Activated effector memory CD4-positive, alpha-beta T cell treated with anti-CD3 and anti-CD28 coated beads, Interleukin-2, amount 50 U/mL, for 16 hours (primary cell): ENCODE measurements at places on chromosomes 2 and 18.
A peak's percentile ranks its signal among the peaks of the same experiment; 100 is the strongest.

GRCh38 chr2:20213651-20214565 is 11.0 kb downstream of the SDC1 start:
- no peak for DNase-seq

GRCh38 chr18:44474591-44474990 is 206.1 kb upstream of the SETBP1 start:
- DNase-seq = no peak

DNA sequence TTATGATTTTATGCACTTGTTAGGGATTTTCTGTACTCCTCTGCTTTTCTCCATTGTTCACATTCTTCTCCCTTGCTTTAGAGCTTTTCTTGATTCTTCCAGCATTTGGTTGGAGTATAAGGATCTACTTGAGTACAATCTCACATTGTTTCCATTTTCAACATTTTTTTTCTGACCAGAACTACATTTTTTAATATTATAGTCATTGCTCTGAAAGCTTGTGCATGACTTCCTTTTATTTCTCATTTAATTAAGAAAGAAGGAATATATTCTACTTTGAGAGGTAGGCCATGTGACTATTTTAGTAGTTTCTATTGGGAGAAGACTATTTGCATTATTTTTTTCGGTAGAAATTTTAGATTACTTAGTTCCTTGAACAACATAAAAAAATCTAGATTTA is 200.4 kb downstream of the TMEM247 start:
- DNase-seq = no peak

GRCh38 chr2:142874293-142874814 is 3.1 kb upstream of the KYNU start:
- no peak for DNase-seq

DNA sequence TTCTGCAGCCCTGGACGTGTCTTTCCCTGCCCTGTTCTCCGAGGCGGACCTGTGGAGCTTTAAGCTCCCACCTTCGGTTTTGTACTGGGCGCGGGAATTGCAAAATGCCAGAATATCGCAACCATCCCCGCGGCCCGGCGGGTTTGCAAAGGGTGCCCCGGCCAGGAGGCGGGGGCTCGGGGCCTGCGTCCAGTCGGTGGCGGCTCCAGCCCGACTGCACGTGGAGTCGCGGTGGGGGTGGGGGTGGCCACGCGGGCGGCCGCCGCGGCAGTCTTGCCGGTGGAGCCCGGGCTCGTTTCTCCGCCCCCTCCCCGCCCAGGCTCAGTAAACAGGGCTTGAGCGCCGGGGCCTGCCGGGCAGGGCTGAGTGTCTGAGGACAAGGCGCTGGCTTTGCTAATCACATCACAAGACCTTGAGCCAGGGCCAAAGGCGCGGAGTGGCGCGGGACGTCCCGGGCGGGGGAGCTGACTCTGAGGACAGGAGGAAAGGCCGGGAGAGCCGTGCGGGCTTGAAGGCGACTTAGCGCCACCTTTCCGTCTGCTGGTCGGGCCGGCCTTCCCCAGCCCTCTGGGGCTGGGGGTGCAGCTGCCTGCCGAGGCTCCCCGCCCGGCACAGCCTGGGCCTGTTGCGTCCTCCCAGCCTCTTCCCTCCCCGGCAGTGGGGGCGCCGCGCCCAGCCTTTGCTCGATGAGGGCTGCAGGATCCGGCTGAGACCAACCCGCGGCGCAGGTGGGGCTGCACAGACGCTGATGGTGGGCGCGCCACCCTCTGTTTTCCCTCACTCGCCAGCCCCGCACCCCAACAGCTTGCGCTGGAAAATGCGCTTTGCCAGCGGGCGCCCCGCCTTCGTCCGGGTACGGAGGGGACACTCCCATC is 786 bp upstream of the ZFP36L2 start:
- DNase-seq = peak; percentile 89

- DNase-seq = no peak
Observed at GRCh38 chr2:121603185-121603584, 46.1 kb downstream of the CLASP1 start.

GRCh38 chr2:53964257-53964952 is 6.4 kb downstream of the PSME4 start:
- no peak for DNase-seq

- DNase-seq = peak; percentile 52
Observed at GRCh38 chr2:241936457-241937133, 67.1 kb downstream of the RTP5 start.

- no peak for DNase-seq
Observed at GRCh38 chr2:225662101-225662500, 262.6 kb downstream of the NYAP2 start.

- DNase-seq = no peak
Observed at GRCh38 chr2:178197791-178198190, 3.5 kb downstream of the OSBPL6 start.

DNA sequence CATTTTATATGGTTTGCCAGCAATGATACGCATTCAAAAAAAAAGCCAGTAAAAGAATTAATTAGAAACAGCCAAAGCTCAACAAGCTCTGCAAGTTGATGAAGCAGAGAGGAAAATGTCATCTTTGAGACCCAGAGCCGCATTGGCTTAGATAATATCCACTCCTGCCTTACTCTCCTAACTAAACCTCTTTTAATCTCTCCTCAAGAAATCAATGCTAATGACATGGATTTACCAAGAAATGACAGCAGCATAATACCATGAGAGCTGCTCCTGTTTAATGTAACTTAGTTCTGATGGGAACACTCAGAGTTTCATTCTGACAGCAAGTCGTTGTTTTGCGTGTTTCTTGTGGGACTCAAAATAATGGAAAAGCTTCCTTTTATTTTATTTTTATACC is 1099.4 kb upstream of the PIK3C3 start:
- no peak for DNase-seq

GRCh38 chr2:96342085-96342484 is 6.5 kb downstream of the NCAPH start:
- DNase-seq = peak; percentile 85

GRCh38 chr2:114034742-114035141 is 144.9 kb downstream of the ACTR3 start:
- DNase-seq = no peak

GRCh38 chr2:108171657-108172056 is 68.1 kb upstream of the SULT1C3 start:
- DNase-seq = no peak

DNA sequence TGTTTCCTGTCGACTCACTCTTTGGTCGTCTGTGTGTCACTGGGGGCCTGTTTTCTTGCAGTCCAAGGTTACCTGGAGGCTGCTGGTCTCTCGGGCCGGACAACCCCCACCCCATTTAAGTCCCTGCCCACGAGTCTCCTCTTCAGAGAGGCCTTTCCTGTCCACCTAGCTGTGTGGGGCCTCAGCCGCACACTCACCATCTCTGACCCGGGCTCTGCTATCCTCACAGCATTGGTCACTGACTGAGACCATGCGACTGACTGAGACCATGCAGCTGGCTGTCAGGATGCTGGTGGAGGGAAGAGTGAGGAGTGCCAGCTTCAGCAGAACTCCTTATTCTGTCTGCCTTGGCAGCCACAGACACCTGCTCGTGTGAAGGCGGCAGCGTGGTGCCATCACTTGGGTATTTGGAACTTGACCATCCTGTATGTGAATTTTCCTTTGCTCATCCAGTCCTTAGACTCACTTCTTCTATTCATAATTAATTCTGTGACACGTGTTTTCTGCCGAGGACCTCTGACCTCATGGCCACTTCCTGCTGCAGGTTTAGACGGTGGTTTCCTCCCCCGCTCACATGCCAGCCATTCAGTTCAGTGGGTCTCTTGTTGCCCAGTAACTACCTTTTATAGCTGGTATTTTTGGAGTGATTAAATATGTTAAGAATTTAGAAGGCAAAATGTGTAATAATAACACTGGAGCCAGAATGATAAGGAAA is 47.5 kb upstream of the ASB1 start:
- DNase-seq = peak; percentile 68

GRCh38 chr18:5488844-5489243 is 55.0 kb downstream of the EPB41L3 start:
- DNase-seq = no peak

- DNase-seq = no peak
Observed at GRCh38 chr18:3832025-3832638, 382.2 kb downstream of the TGIF1 start.

- DNase-seq = peak; percentile 63
Observed at GRCh38 chr2:197248623-197249022, 62.0 kb downstream of the ANKRD44 start.

- DNase-seq = no peak
Observed at GRCh38 chr2:143686585-143687164, 557.5 kb downstream of the ARHGAP15 start.
